ENCODE measurements at places on chromosomes 2 and 18.

DNA sequence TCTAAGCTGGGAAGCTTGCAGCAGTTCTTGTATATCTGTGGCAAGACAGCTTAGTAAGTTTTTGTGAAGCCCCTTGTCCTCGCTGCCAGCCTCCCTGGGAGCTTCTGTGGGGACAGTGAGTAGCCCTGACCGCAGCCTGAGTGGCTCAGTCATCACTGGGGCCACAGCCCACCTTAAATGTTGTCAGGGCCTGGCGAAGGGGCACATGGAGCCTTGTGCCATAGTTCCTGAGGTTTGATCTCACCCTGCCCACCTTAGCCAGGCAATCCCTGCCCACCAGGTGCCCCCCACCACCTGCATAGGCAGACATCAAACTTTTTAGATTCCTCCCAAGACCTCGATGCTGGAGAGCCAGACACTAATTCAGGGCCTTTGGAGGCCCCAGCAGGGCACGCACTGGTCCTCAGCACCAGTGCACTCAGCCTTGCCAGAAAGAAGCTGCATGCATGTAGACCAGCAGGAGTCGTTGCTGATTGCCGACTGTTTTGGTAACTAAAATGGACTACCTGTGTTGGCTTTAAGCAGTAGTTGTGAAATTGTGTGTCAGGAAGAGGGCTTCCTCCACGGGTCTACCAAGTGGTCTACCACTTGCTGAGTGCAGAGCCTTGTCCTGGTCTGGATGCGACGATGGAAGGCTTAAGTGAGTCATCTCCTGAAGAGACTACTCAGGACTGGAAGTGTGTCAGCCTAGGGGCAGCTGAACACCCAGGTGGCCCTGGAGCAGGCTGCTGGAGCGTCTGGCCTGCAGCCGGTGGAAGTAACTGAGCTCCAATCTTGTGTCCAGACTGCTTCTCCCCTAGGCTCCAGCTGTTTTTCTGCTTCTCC, 233.1 kb downstream of the SEPTIN10 start:
- DNase-seq: no peak

GRCh38 chr2:15979759-15980604, 39.6 kb downstream of the MYCN start:
- DNase-seq: no peak

- no peak for DNase-seq
These were observed 2.1 kb downstream of the NCKAP1 start for GRCh38 chr2:183035954-183036669.

DNA sequence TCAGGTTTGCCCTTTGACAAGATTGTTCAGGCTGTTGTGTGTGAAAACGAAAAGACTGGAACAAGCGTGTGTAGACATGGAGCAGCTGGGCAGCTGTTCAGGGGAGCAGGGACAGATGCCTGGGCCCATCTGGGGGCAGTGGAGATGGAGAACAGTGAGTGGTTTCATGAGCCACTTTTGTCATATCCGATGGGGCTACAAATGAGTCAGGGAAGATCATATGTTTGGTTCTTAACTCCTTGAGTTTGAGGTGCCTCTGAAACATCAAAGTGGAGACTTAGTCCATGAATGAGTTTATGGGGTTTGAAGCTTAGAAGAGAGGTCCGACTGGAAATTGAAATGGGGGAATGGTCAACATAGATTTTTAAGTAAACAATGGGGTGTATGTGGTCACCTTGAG, 9.3 kb upstream of the PLB1 start:
- DNase-seq: no peak

GRCh38 chr18:23825978-23826405, 136.7 kb downstream of the LAMA3 start:
- peak; percentile 49 for DNase-seq

GRCh38 chr18:50327983-50328382, 40.5 kb upstream of the CXXC1 start:
- no peak for DNase-seq
